ENCODE measurements at places on chromosomes 3 and 15.

DNA sequence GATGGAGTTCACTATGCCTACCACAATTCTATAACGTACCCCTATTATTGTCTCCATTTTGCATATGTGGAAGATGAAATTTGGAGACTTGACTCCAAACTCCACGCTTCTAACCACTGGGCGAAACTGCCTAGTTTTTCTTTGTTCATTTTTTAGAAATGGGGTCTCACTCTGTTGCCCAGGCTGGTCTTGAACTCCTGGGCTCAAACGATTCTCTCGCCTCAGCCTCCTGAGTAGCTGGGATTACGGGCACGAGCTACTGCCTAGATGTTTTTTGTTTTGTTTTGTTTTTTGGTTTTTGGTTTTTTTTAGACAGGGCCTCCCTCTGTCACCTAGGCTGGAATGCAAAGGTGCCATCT, 584 bp upstream of the RPL32 start:
- DNase-seq: no peak

- no peak for DNase-seq
These were observed 140.9 kb downstream of the AQP9 start for GRCh38 chr15:58279106-58279505.

GRCh38 chr15:78425643-78426042, 12.4 kb upstream of the IREB2 start:
- DNase-seq: no peak

GRCh38 chr15:101490922-101491733, 1.6 kb upstream of the PCSK6 start:
- no peak for DNase-seq

DNA sequence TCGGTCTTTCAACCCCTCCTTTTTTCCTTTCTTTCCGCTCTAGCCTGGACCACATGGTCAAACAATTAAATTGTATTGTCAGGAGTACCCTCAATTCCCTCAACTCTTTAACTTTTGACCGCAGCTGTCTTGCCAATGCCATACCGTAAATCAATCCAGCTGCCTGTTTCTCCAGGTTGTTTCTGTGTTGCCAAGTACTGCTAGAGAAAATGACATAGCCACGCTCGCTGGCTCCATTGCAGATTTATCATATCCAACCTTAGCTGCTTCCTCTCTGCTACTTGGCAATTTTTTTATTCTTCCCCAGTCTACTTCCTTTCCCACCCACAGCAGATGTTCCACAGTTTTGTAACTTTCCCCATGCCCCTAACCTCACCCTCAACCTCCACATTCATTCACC, 60.0 kb downstream of the ZNF385D start:
- no peak for DNase-seq

DNA sequence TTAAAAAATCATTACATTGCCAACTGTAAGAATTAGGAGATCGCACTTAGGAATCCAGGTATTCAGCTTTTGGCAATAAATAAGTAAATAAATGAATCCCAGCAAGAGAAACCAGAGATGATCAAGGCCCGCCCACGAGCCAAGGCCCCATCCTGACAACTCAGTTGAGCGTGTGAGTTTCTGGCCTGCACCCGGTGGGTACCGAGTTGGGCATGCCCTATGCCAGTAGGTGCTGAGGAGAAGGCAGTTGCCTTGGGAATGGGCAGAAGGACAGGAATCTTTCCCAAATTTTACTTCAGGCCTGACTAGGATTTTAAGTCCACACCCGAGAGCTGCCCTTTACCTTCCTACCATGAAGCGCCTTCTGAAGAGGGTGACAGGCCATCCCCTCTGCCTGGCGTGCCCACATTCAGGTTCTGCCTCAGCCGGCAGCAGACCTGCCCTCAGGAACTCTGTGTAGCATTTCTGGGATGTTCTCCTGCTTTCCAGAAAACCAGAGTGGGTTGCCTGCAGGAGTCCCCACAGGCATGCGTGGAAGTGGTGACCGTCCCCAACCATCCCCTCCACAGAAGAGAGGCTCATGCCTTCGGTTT, 99.3 kb upstream of the ALDH1A3 start:
- no peak for DNase-seq
